ENCODE measurements at places on chromosomes 7 and 10. TPM values are rescaled to one million over a fixed set of nuclear protein-coding genes. Genes with fewer than 3 reads are reported as not detected.
A peak's percentile ranks its signal among the peaks of the same experiment; 100 is the strongest.

- DNase-seq, result peak; percentile 72
Observed at GRCh38 chr10:112362833-112363232, 11.1 kb upstream of the ACSL5 start.

DNA sequence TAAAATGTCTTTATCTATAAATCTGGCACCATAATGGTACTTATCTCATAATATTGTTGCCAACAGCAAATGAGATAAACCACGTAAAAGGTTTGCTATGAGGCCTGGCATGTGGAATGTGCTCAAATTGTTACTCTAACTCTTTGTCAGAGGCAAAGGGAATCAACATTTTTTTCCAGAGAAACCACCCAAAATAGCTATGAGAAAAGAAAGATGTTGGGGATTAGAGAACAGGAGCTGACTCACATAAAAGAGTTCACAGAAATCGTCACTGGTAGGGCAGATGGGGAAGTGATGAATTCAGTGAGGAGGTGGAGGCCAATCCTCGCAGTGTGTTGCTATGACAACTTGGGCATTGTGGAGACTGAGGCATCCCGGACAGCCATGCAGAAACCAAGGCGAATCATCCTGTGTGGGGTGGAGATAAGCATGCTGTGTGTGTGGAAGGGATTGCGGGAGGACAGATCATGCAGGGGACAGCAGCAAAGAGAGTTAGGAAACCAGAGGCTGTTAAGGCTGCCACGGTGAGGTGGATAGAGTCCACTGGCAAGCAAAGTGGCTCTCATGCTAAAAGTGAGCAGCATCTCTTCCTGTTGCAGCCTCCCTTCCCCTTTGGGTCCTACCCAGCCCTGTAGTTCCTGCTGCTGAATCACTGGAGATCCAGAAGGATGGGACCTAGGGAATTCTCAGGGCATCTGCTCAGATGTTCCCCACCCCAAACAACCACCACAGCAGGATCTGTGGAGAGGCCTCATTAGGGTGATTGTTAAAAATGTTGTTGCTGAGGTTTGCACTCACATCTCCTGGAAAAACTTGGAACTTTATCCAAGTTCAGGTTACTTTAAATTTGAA, 103.9 kb downstream of the CUBN start:
- peak; percentile 95 for DNase-seq

DNA sequence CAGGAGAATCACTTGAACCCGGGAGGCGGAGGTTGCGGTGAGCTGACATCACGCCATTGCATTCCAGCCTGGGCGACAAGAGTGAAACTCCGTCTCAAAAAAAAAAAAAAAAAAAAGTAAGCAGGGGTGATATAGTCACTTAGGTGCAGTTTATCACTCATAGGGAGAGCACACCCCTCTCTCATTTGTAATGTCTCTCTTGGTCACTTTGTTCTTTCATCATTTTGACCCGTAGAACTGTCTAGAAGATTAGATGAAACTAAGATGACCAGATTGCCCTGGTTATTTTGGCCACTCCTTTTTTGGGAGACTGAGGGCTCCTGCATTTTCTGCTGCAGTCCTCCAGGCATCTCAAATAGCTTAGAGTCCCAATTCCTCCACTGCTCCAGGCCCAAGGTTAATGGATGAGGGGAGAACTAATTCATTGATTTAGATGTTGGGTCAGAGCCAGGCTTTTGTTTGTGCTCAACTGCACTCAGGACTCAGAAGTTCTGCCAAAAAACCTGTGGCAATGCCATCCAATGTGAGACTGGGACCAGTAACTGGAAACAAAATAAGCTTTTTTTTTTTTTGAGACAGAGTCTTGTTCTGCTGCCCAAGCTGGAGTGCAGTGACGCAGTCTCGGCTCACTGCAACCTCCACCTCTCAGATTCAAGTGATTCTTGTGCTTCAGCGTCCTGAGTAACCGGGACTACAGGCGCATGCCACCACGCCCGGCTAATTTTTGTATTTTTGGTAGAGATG, 50.0 kb upstream of the CAMK1D start:
- DNase-seq, result no peak

DNA sequence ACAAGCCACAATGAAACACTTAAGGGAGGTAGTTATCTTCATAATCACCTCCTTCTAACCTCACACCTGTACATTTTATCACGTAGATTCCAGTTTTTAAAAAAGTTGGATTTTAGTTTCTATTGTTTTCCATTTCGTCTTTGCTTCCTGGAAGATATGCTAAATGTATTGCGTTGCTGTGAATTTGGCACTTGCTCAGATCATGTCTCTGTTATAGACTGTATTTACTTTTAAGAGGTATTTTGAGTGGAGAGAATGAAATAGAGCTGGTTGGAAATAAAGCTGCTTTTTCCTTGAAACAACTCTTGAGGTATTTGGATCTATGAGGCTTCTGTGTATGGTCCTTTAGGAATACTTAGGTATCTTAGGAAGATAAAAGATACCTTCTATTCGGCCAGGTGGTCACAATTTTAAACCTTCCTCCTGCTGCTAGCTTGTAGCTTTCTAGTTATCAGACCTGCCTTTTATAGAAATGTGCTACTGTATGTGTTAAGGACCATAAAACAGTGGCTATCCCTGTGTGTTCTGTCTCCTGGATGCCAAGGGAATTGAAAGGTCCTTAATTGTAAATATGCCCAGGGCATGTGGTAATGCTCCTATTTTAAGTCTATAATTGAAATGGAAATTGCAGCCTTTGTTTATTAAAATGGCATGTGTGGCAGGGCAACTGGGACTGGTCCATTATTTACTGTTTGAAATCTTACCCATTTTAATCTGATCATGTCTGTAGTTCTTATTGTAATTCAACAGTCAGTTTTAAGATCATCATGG, 147.7 kb downstream of the SND1 start:
- no peak for DNase-seq

GRM3 gene
- not detected for total RNA-seq

DNA sequence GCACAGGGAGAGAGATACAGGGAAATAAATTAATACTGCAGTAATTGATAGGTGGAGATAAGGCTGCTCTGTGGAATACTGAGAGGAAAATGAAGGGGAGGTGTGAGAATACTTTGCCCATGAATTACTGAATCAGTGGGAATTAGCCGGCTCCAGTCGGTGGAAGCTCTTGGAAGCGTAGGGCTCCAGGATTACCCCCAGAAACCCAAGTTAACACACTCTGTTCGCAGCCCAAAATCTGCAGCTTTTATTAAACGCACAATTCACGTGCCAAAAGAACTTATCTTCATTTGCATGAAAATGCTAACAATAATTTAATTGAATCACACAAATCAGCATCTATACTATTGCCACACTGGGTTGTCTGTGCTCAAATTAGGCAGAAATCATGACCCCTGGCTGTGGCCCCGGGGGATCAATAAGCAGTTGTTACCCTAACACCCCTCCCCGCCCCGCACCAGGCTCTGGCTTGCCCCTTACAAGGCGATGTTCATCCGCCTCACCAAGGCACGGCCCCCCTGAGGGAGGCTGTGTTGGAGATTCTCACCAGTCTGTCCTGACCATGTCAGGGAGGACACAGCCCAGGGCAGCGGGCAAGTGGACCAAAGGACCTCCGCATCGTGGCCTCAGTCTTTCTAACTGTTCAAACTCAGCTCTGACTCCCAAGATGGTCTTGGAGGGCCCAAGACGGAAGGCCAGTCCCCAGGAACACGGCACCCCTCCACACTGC, 48.4 kb upstream of the MGMT start:
- peak; percentile 15 for DNase-seq

DNA sequence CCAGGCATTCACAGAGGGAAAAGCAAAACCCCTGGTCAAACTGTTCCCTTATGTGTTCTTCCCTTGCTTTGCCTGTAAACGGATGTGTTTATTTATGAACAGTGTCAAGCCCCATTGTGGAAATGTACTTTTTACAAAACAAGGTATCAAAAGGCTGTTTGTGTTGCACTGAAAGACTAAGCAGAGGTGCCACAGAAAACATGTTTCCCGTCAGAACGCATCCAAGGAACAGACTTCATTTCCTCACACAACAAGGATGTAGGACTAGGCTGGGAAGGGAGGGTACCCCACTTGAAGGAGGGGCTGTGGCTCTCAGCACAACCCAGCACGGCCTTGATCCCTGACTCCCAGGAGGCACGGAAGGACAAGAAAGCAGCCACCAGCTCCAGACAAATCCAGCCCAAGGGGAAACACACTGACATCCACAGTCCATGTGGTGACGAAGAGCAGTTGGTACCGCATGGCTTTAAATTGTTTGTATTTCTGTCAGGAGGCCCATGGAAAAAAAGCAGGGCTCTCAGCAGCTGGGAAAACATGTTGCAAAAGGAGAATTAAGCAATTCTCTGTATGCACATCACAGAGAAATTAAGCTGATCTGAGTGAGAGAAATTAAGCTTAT, 85.6 kb downstream of the RNF216 start:
- no peak for DNase-seq

SFMBT2 gene
- total RNA-seq, result 2.2 TPM

ARMC3 gene
- total RNA-seq, result not detected

AKR1D1 gene
- total RNA-seq, result not detected

DNA sequence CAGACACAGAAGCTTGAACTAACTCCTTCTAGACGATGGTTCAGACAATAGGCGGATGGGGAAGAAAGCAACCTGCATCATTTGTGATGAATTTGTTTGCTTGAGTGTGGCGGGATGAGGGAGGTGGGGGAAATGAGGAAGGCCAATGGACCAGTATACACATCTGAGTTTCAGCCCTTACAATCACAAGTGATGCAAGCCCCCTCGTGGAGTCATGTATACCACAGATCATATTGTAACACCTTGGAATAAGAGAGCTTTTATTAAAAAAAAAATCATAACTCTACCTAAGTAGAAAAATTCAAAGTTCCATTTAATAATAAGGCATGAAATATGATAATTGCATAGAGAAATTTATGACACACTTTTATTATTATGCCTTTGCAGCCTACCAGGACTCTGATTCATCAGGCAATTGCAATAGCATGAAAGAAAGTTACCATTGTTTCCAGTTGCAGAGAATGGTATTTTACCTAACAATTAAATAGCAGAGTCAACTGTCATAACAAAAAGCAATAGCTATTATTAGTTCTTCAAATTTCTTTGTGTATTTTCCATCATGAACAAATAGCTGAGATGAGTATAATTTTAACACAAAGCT, 230.2 kb upstream of the AKR1E2 start:
- peak; percentile 41 for DNase-seq

FBXO24 gene
- not detected for total RNA-seq

- DNase-seq, result no peak
Observed at GRCh38 chr7:107206136-107206535, 37.3 kb downstream of the HBP1 start.

DNA sequence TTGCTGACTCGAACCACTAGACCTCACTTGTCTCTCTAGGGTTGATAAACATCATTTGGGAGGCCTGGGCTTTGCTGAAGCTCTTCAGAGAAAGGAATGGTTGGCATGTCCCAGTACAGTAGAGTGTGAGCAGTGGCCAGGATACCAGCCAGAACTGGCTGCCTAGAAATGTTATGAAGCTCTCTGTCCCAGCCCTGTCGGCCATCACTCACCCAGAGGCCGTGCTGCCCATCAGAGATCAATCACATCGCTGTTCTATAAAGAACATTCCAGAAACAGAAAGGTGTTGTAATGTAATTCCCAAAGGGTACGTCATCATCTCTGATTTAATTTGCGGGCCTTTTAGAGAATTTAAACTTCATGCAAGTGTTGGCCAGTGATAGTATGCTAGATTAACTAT, 111.5 kb downstream of the PRPF18 start:
- no peak for DNase-seq

DNA sequence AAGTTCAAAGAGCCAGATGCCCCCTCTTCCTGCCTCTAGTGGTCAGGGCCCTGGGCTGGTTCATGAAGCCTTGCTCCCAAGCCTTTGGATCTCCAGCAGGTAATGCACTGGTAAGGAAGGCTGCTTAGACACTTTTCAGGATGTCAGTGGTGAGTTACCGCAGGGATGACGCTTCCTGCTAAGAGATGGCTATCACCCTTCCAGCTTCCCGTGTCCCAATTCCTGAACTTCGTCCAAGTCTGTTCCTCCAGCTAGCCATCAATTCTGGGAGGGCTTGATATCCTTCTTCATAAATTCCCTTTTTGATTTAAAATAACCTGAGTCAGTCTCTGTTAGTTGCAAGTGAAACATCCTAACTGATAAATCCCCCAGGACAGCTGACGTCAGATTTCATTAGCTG, 221.2 kb downstream of the PLXNA4 start:
- peak; percentile 14 for DNase-seq

GRCh38 chr10:11178606-11179515, 161.2 kb downstream of the CELF2 start:
- DNase-seq, result peak; percentile 81

GIMAP8 gene
- total RNA-seq, result 157 TPM

GRCh38 chr7:131067220-131067619, 260.5 kb upstream of the MKLN1 start:
- DNase-seq, result no peak

ACTA2 gene
- total RNA-seq, result 13.1 TPM

HACD1 gene
- total RNA-seq, result 27.9 TPM

- DNase-seq, result peak; percentile 49
Observed at GRCh38 chr7:149791-150636, 42.4 kb upstream of the FAM20C start.

SLC39A12 gene
- total RNA-seq, result under 0.01 TPM

- DNase-seq, result no peak
Observed at GRCh38 chr7:148979827-148980226, 48.5 kb downstream of the PDIA4 start.

DNA sequence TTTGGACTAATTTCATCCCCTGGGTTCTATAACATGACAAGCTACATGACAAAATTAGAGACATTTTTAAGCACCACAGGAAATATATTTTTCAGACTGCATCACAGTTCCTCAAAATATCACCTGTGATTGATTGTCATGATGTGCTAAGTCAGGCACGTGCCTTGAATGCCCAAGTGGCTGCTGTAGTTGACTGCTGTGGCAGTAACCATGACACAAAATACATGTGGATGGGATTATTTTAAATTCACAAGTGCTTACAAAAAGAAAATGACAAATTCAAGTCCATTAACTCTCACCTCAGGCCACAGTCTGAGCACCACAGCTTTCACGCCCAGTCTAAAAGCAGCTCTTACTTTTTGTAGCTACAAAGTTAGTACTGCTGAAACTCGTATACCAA, 45.5 kb downstream of the TNPO3 start:
- no peak for DNase-seq

CAV1 gene
- total RNA-seq, result 1,771 TPM

GRCh38 chr7:10192074-10192473, 781.6 kb upstream of the PHF14 start:
- DNase-seq, result no peak

GRCh38 chr7:84139986-84140729, 54.4 kb downstream of the SEMA3A start:
- DNase-seq, result peak; percentile 42

WASHC2A gene
- 61.3 TPM for total RNA-seq

DNA sequence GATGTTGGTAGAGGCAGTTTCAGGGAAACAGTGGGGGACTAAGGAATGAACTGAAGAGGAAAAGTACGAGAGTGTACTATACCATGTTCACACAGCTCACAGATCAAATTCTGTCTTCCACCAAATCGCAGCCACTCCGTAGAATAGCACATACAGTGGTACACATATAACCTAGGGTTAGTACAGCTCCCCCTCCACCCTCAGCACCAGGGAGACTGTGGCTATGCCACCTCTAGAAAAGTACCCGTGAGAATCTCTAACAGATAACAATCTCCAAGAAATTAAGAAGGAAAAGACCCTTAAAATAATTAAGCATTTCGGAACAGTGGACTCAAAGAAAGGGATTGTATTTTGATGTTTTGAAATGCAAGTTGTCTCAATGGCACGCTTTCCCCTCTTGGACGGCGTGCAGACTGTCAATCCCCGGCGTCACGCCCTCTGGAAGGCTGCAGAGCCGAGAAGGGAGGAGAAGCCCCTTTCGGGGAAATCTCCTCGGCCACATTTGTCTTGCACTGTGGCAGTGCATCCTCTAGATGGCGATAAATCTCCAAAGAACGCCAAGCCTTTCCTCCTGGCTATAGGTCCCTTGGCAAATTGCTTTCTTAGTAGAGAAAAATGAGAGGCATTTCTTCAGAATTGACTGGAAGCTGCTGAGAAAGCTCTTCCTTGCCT, 345.0 kb downstream of the REEP3 start:
- DNase-seq, result peak; percentile 72

Measured in dermis blood vessel endothelial cell (primary cell).